ENCODE measurements at places on chromosomes 2 and 18. TPM values are rescaled to one million over a fixed set of nuclear protein-coding genes. Genes with fewer than 3 reads are reported as not detected.
A peak's percentile ranks its signal among the peaks of the same experiment; 100 is the strongest.

Gene TMEM182
- total RNA-seq = 5.0 TPM

DNA sequence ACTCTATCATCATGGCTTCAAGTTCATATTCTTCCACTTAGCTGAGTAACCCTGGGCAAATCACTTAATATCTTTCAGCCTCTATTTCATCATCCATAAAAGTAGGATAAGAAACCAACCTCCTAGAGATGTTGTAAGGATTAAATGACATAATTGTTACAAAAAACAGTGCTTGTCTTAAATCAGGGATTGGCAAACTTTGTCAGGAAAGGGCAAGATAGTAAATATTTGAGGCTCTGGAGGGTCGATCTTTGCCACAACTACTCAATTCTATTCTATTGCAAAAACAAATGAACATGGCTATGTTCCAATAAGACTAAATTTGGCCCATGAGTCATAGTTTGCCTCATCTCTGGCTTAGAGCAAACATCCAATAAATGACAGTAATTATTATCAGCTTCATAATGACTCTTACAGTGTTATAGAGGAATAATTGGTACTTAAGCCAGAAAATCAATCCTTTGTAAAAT is 184.7 kb downstream of the SATB2 start:
- no peak for DNase-seq

- DNase-seq = no peak
Measured at GRCh38 chr2:16429431-16430145, 236.0 kb downstream of the CYRIA start.

DNA sequence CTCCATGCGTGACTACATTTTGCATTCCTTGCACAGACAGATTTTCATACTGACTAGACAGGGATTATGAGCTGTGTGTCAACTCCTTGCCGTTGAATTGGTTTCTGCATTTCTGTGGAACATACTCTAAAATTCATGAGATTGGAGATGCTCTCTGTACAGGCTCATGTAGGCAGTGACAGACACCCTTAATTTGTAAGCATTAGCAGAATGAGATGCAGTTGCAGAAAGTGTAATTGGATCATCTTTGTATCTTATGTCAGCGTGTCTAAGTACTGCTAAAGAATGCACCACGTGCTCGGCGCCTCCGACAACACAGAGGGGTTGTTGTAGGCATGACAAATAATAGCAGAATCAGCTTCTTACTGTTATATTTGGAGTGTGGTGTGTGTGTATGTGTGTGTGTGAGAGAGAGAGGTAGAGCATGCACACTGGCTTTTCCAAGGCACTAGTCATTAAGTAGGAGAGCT is 212.4 kb downstream of the CMPK2 start:
- DNase-seq = no peak

DNA sequence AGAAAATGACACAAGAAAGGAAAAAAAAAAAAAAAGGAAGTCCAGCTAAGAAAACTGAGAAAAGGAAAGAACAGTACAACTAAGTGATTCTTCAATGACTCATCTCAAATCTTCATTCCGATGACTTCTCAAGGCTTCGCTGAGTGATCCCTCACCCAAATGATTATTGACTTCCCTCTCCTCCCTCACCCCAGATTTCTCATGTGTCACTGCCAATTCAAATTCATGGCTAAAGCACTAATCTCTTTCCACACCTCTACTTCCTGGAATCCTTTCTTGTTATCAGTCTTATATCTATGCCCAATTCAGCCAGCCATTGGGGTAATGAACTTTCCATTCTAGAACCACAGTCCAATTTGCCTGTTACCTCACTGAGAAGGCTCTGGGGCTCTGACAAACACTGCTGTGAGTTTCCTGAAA is 7.2 kb upstream of the ABCB11 start:
- no peak for DNase-seq

GRCh38 chr2:196149948-196150347 is 21.4 kb downstream of the STK17B start:
- peak; percentile 83 for DNase-seq

DNA sequence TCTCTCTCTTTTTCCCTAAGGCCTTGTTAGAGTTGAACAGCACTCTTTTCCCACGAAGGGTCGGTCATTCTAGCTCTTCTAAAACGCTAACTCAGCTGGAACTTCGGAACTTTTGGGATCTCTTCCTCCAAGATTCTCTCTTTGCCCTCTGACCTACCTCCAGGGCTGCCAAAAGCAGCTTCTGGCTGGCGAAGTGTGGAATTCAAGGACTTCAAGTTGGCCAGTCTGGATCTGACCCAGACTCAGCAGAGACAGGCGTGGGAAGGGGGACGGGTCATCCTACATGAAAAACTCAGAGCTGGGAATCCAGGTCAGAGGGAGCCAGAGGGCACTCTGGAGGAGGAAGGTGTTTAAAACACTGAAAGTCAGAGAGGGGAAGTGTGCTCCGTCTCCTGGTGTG is 305.5 kb upstream of the HDAC4 start:
- no peak for DNase-seq

Gene SIX3
- not detected for total RNA-seq

DNA sequence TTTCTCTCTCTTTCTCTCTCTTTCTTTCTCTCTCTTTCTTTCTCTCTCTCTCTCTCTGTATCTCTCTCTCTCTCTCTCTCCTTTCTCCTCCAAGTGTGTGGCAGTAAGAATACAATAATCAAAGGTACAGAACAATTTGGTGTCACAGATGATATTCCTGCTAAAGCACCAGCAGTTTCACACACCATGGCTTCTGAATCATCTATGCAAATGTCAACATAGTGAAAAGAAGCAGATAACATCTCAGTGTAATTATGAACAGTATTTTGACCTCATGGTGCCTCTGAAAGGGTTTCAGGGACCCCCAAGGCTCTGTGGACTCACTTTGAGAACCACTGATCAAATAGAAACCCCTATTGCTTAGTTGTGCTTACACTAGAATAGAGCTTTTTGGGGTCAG is 38.5 kb upstream of the CSRNP3 start:
- no peak for DNase-seq

Gene SERPINB4
- not detected for total RNA-seq

GRCh38 chr2:142786918-142787702 is 90.4 kb upstream of the KYNU start:
- no peak for DNase-seq

DNA sequence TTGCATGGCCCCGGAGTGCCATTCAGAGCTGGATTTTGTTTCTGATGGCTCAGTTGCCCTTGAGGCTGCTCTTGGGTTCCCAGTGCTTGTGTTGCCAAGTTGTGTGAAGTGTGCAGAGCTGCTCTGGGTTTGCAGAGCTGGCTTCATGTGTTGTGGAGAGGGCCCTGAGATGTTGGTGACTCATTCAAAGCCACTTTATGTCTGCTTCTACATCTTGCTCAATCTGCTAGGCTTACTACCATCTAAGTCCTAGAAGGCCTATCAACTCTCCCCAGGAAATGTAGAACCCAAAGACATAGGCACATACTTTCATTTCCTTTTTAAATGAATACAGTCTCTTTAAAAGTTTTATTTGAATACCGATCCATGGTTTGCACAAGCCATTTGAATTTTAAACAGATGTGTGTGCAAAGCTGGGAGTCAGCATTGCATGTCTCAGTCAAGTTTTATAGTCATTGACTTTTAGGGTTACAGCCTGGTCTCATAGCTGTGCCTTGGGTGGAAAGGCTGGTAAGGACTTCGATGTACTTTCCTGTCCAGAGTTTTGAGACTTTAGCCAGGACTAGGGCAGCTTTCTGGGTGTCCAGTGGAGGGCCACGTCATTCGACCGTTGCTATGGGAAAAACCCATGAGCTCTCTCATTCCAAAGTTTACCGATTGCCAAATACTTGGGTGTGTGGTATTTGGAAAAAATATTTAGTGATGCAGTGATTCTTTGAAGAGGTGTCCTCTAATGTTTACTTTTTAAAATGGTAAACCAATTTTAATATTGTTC is 105.0 kb downstream of the LTBP1 start:
- no peak for DNase-seq

DNA sequence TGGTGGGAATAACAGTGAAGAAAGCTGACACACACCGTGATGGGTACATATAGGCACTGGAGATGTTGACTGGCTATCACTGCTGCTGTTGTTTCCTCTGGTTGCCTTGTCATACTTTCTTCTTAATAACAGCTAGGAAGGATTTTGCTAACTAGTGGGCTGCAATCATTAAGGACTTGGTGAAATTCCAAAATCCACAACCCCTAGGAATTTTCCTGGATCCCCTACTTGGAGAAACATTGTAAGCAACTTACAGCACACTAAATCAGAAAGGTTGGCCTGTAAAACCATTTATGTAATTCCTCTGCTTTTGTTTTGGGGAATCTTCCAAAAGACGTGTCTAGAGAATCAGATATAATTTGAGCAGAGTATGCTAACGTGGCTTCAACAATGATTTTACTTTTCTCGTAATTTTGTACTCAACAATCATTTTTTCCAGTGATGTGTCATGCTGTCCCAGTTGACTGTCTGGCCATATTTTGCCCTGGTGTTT is 8.0 kb upstream of the COL3A1 start:
- no peak for DNase-seq

DNA sequence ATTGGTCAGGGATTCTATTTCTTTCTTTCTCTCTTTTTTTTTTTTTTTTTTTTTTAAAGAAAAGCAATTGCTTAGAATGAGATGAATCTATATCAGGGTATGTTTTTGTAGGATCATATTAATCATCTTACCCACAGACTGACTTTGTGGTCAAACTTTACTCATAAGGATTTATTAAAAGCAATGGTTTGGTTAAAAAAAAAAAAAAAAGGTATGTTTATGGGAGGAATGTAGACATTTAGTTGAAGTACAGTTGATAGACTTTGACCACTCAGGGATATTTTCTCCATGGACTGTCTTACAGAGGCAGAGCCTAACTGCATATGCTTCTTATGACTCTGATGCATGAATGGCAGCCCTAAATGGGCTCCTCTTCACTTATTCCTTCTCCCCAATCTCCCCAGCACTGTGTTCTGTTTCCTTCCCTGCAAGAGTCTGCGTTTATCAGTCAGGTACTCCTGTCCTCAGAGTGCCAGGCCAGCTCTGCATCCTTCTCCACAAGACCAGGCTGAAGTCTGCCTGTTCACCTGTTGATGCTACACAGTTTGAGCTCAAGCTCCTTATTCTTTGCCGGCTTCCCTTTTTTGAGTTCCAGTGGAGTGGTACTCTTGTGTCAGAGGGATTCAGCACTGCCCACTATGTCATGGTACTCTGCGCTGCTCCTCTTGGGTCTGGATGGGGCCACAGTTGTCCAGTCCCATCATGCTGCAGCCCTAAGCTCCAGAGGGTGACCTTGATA is 24.3 kb downstream of the CRIM1 start:
- no peak for DNase-seq

DNA sequence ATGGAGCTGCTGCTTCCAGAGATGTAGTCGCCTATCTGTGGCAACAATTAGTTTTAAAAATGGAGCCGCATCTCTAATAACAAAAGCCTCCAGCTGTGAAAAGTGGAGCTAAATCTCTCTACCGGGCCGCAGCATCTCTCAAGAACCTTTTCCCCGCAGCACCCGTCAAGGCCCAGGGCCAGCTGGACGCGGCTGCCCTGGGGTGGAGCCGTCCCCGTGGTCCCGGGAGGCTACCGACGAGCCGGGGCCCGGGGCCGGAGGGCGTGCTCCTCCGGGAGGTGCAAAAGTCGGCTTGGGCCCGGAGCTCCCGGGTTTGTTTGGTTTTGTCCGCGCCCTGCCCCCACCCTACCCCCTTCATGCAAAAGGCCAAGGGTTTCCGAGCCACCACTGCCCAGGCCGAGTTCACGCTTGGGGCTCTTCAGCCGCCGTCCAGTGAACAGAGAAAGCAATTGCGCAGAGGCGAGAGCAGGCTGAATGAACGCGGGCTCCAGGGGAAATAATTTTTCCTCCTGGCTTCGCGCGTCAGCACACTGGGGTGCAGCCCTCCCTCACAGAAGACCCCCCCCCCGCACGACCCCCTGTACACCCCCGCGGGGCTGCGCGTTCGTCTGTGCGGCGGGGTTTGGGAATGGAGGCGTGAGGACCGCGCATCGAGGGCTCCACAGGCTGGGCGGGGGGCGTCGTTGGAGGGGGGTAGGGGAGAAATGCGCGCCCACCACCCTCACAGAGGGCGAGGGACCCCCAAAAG is 557 bp upstream of the GREB1L start:
- no peak for DNase-seq

DNA sequence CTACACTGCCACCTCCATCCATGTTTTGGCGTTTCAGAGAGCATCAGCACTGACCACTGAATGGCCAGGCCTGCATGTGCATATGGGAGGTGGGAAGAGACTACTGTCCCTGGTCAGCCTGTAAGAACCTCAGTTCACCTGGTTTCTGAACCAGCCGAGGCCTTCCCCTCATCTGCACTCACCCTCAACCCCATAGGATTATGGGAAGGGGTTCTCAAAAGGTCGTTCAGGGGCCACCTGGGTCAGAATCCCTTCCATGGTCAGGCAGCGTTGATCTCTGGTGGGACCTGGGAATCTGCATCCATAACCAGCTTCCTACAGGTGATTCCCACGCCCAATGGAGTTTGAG is 36.7 kb downstream of the TET3 start:
- DNase-seq = no peak

GRCh38 chr2:64123740-64124139 is 20.5 kb downstream of the PELI1 start:
- no peak for DNase-seq

DNA sequence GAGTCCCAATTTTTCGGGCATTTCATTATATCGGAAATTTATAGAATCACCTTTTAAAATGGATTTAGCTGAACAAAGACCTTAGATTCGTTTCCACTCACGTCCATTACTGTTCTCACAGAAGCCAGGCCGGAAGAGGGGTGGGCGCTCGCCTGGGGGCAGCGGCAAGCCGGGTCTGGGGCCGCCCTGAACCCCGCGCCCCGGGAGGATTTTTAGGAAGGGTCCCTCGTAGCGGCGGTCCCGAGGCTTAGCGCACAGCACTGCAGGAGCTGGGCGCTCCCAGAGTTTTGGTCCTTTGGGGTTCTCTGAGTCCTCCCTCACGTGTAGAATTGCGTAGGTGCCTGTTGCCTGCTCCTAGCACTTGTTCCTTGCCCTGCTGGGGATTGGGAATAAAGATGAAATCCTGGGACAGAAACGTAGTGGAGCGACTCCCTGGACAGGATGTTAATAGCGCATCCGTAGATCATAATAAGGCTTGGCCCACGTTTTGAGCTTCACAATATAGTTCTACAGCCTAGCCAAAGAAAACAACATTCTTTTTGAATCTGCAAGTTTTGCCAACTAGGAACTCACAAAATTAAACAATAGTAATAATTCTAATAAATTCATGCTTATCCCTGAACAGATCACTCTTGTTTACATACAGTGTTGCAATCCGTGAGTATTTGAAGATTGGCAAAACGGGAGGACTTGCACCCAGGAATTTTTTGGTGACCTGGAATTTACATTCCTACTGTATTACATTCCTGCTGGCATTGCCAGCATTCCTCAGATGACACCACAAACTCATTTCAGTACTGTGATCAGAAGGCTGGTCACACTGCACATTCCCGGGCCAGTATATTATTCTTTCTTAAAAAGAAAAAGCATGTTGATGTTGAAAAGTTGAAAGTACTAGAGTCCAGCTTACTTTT is 875 bp downstream of the C18orf63 start:
- DNase-seq = no peak

Gene DNAJC5G
- 0.39 TPM for total RNA-seq

GRCh38 chr2:56806924-56807323 is 623.1 kb downstream of the CCDC85A start:
- DNase-seq = no peak

All from B cell (primary cell).